ENCODE measurements at places on chromosomes 12 and 14. TPM values are rescaled to one million over a fixed set of nuclear protein-coding genes. Genes with fewer than 3 reads are reported as not detected.

The FIGNL2 gene
- total RNA-seq = 0.53 TPM

The PRKD1 gene
- total RNA-seq = 27.7 TPM

The FBLN5 gene
- 71.3 TPM for total RNA-seq

The CLEC4D gene
- 0.32 TPM for total RNA-seq

The HIP1R gene
- total RNA-seq = 17.2 TPM

The PIWIL1 gene
- 0.21 TPM for total RNA-seq

The INHBC gene
- total RNA-seq = not detected

The ST8SIA1 gene
- total RNA-seq = 19.8 TPM

The MIPOL1 gene
- total RNA-seq = 48.4 TPM

The ETFBKMT gene
- 5.7 TPM for total RNA-seq

The NXPH4 gene
- 0.79 TPM for total RNA-seq

The SERPINA9 gene
- not detected for total RNA-seq

The KRT71 gene
- not detected for total RNA-seq

The DDX51 gene
- total RNA-seq = 6.5 TPM

Measured in urinary bladder (tissue), 4 donors.